ENCODE measurements at places on chromosomes 6 and 20.

- no peak for DNase-seq
These were observed 33.7 kb upstream of the KCNQ5 start for GRCh38 chr6:72588155-72588554.

- no peak for DNase-seq
These were observed 2.8 kb downstream of the CDC25B start for GRCh38 chr20:3798908-3799248.

GRCh38 chr6:157943249-157943963, 38.3 kb upstream of the SYNJ2 start:
- no peak for DNase-seq

DNA sequence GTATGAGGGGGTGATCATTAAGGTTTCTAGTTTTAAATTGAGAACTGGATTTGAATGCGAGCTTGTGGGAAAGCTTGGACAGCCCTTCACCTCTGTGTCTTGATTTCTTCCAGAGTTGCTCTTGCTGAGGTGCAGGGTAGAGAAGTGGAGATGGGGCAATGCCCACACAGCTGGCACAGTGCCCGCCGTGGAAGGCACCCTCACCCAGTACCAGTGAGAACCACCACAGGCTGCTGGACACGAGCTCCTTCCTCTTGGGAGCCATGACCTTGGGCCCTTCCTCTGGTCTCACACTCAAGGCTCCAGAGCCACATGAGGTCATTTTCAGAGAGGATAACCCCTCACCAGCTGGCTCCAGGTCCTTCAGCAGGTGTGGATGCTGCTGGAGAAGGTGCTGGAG, 67.3 kb downstream of the DACT2 start:
- DNase-seq: no peak

- no peak for DNase-seq
These were observed 24.6 kb downstream of the GMEB2 start for GRCh38 chr20:63602321-63602720.

DNA sequence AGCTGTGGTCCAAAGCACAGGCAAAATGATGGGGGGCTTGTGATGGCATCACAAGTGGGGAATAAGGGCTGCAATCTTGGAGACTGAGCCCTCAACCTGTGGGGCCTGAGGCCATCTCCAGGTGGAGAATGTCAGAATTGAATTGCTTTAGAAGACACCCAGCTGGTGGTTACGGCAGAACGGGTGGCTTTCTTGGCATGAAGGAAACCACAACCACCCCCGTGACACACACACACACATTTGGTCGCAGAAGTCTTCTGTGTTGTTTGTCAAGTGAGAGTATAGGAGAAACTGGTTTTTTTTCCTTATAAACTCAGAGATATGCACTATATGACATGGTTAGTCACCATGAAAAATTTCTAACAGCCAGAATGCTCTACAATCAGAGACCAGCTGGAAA, 139.5 kb upstream of the CDH4 start:
- no peak for DNase-seq

GRCh38 chr6:104640150-104640700, 219.5 kb downstream of the HACE1 start:
- DNase-seq: no peak

- DNase-seq: no peak
These were observed 11.6 kb downstream of the MDGA1 start for GRCh38 chr6:37686111-37686510.

DNA sequence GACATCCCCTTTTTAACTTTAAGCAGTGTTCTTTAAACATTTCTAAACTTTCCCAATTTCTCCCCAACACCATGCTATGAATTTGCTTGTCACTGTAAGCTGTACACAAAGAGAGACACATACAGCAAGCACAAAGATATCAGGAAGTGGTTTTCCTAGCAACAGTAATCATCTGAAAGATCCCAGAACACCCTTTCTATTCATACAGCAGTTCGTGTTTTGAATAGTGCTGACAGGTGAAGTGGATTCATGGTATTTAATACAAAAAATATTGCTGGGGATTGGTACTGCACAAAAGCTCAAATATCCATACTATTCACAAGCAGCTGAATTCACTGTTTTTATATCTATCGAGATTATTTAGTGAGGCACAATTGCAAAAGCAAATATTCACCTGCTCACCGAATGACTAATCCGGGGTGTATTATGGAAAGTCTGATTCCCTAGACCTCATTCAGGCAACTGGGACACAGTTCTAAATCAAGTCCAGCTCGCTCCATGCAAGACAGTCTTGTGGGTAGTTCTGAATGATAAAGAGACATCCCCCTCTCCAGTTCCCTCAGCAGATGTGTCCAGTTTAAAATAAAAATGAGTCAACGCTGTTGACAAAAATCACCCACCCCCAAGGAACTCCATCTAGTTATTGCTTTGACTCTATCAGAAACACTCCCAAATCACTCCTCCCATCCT, 107.1 kb upstream of the TSHZ2 start:
- DNase-seq: no peak

GRCh38 chr6:15736297-15736696, 73.5 kb upstream of the DTNBP1 start:
- DNase-seq: no peak

- no peak for DNase-seq
These were observed 20.7 kb downstream of the METTL24 start for GRCh38 chr6:110337486-110337885.

DNA sequence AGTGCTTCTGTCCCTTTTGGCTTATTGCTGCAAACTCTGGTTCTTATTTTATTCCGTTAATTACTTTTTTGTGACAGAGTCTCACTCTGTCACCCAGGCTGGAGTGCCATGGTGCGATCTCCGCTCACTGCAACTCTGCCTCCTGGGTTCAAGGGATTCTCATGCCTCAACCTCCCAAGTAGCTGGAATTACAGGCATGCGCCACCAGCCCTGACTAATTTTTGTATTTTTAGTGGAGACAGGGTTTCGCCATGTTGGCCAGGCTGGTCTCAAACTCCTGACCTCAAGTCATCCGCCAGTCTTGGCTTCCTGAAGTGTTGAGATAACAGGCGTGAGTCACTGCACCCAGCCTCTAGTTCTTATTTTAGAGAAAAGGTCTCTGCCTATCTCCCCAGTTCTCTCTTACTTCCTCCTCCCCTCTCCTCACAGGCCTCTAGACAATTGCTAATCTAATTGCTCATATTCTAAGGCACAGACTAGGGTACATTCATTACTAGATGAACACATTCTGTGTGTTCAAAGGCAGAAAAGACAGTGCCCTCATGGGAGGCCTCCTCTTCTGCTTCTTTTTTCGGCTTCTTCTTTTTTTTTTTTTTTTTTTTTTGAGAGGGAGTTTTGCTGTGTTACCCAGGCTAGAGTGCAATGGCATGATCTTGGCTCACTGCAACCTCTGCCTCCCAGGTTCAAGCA, 27.0 kb downstream of the EDEM2 start:
- DNase-seq: no peak

DNA sequence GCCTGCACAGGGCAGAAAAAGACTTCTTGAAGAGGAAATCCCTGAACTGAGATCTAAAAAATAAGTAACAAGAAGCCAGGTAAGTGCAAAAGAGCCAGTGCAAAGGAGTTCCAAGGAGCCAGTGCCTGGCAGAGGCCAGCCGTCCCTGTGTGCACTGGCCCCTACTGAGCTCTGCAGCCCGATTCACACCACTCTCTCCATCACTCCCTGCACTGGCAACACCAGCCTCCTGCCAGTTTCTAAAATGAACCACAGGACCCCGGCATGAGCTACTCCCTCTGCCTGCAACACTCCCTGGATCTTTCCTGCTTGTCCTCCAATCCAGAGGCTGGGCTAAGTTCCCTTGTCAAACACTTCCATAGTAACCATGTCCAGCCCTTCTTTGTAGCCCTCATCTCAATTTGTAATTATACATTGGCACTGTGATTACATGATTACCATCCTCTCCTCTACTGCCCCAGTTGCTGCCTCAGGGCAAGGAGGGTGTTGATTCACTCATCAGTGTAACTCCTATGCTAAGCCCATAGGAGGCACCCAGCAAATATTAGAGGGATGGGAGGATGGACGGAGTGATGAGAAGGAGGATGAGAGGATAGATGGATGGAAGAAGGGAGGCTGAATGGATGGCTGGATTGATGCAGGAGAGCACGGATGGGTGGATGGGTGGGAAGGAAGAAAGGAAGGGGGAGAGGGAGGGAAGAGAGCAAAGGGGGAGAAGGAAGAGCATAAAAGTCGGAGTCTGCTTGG, 49.3 kb downstream of the SIRPA start:
- DNase-seq: no peak

DNA sequence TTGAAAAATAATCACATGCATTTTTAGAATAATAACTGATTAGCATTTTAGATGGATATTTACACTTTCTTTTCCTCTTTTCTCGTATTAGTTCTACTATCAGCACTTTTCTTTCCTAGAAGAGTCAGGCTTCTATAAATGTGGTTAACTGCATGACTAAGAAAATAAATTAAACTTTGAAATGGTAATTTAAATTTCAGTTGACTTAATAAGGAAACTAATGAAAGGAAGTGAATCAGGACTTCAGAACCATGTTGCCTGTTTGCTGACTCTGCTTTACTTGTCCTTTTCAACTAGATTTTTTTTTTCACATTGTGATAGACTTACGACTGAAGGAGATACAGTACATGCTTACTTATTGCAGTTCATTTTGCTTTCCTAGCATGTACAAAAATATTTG, 1258.2 kb upstream of the EYS start:
- no peak for DNase-seq

DNA sequence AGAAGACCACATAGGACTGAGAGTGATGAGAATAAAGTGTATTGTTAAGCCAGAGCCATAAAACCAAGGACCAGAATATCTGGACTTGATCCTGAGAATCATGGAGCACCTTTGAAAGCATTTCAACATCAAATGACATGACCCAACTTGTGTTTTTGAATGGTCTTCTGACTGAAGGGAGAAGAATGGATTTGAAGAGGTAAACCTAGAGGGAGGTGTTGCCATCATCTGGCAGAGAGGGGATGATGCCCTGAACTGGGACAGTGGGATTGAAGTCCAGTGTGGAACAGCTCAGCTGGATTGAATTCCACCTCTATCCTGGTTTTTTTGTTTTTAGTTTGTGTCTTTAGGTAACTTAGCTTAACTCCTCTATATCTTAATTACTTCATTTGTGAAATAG, 570.0 kb downstream of the TBC1D32 start:
- DNase-seq: no peak

GRCh38 chr6:114151064-114151690, 180.2 kb upstream of the HDAC2 start:
- DNase-seq: no peak

DNA sequence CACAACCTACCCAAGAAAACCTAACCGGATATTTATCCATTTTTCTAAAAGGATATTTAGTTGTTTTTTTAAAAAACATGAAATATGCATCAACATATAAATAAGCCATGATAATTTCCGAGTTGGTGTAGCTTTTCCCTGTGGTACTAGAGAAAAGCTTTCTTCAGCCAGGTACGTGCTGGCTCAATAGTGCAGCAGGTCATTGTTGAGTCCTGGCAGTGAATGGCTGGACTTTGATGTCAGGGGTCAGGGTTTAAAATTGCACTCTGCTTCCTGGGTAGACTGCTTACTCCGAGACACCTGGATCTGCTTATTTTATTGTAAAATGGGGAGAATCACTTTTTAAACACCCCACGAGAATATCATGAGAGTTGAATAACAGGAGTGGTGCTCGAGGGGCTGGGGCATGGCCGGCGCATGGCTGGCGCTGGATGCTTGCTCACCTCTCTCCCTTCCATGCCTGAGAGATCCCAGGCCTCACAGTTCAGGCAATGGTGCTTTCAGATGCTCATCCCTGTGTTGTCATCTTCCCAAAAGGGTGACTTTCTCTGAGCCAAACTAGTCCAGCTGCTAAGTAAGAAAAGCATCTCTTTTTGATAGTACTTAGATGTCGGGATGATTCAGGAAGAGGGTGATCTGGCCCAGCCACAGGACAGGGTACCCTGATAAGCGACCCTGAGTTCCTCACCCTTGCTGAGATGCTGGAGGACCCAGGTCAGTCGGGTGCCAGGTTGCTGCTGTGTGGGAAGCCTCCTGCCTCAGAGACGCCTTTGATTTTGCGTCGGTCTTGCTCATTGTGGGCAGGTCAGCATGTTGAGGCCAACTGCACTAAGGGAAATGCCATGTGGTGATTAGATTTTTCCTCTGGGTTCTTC, 269.1 kb upstream of the FOXQ1 start:
- no peak for DNase-seq

- no peak for DNase-seq
These were observed 3.8 kb downstream of the ELOVL5 start for GRCh38 chr6:53344969-53345368.

DNA sequence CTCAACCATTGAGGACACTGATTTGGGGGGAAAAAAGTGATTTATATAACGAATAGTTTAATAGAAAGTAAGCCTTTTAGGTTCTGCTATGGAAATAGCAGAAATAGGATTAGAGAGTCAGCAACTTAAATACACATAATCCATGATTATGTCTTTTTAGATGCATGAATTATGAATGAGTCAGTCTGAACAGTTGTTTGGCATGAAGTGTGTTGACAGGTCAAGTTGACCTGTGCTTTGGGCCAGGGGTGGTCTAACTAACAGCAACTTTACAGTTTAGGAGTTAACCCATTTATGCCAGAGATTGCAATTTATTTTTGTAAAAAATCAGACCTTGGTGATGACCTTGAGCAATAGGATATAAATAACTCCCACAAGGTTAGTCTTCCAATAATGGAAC, 191.3 kb downstream of the MTFR2 start:
- no peak for DNase-seq

DNA sequence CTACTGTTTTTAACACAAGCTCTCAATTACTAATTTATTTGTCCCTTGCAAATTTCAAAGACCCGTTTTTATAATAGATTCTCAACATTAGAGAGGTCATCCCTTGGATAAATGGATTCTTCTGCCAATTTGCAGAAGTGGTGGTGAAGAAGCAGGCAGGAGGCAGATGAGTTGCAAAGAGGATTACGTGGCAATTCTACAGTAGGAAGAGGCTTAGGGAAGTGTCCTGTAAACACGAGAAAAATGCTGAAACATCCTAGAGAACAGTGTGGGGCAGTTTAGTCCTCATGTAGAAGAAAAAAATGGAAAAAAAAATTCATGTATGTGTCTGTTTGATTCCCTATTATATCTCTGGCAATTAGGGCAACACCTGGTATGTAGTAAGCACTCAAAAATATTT, 87.6 kb downstream of the BMP2 start:
- DNase-seq: no peak

DNA sequence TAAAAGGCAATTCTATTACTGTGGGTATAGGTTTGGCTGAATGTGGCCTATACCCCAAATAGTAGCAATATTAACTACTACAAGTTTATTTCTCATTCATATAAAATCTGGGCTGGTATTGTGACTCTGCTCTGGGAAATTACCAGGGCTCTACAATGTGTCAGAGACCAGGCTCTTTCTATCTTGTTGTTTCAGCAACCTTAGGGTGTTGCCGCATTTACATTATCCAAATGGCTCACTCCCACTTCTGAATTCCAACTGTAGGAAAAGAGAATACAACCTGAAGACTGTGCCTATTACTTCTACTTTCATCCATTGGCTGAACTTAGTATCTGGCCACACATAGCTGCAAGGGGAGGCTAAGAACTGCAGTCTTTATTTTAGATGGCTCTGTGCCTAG, 106.7 kb upstream of the CENPW start:
- DNase-seq: no peak

GRCh38 chr6:27263886-27264285, 16.4 kb downstream of the PRSS16 start:
- no peak for DNase-seq
